ENCODE measurements at places on chromosomes 7 and 10.

- no peak for DNase-seq
Observed at GRCh38 chr10:34121781-34122622, 693.1 kb downstream of the PARD3 start.

DNA sequence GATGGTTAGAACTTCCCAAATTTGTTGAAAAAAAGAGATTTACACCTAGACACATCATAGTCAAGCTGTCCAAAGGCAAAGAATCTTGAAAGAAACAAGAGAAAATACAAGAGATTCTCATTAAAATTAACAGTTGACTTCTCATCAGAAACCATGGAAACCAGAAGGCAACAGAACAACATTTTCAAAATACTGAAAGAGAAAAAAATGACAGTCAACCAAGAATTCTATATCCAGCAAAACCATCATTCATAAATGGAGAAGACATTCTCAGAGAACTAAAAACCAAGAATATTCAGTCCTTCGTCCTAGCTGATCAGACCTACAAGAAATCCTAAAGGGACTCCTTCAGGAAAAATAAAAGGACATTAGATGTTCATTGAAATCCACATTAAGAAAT, 90.6 kb downstream of the ARHGAP22 start:
- no peak for DNase-seq

DNA sequence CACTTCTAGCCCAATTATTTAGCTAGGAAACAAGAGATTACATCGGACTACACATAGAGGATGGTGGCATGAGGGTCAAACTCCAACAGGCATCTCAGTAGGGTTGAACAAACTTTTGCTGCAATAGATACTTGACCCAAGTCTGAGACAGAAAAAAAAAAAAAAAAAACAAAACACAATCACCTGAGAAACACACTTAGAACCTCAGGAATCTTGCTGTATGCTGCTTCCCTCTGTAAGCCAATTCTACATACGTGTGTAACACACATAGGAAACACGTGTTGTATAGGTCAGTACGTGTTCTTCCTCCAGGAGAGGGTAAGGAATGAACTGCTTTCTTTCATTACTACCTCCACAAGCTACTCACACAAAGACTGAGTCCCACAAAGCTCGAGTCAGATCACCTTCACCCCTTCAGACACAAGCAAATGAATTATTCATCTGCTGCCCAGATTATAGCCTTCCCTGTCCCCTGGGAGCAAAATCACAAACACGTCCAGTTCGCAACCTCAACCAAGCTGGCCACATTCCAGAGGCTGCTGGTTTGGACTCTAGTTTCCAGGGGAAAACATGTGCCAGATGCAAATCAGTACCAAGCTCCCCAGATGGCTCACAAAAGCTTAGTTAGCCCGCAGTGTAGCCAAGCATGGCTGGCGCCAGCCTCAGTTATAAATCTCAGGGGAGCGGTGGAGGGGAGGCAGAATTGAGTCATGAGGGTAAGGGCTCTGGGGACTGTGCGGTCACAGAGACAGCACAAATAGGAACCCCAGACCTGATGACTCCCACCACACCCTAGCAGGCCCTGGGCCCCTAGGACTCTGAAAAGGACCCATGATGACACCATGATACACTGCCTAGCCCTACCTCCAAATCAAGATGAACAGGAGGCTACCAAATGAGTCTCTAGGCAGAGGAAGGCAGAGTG, 15.1 kb downstream of the PSAP start:
- DNase-seq = peak; percentile 82

DNA sequence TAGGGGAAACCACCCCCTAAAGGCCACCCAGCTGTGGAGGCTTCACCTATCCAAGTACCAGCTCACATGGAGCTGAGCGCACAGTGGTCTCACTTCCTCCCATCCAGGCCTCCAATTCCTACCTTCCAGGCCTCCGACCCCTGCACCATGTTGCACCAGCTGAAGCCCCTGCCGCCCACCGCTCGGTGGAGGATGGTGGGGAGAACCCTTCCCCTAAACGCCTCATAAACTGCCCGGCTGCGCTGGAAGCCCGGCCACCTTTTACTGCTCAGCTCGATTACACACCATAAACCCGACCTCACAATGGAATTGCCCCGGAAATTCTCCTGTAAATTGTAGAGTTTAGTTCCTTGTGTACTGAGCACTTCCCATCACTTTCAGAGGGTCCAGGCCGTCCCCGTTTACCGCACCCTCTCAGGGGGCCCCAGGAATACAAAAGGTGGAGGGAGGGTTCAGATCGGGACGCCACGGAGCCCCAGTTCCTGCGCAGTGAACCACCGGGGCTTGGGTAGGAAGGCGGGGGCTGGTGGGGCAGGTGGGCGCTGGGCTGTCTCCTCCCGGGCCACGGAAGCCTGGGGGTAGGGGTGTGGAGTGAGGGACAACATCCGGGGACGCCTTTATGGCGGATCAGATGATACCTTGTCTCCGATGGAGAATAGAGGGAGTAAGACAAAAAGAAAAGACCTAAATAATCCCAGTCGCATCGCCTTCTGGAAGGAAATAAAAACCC, 1.4 kb upstream of the HOXA7 start:
- no peak for DNase-seq

GRCh38 chr10:74174521-74174920, 23.5 kb downstream of the ADK start:
- no peak for DNase-seq

DNA sequence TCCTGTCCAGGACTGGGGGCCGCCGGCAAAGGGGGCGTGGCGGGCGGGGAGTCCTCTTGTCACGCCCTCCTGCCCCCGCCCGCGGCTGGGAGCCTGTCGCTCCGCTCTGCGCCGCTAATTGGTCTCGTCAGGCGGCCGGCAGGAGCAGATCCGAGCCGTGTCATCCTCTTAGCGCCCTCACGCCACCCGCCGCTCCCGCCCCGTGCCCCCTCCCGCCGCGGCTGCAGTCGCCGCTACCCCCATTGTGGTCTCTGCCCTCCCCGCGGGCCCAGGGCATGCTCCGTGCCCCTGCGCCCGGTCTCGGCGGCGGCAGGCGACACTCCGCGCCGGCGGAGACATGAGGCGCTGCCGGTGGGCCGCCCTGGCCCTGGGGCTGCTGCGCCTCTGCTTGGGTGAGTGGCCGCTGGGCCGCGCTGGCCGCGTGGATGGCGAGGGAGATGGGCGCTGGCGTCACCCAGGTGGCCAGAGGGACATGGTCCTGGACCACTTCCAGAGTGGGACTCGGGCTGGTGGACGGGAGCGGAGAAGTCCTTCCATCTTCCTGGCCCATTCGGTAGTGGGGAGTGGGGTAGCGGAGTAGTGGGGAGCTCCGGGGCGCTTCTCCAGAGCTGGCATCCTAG, at the start of gene CDHR1:
Gene CDHR1, plus strand, starts transcription at position 114 of the 620 bp plus-strand sequence. Its CDS starts 224 bp downstream, at position 338.
- peak; percentile 43 for DNase-seq

GRCh38 chr7:106016331-106016730, 53.3 kb downstream of the CDHR3 start:
- DNase-seq = no peak

DNA sequence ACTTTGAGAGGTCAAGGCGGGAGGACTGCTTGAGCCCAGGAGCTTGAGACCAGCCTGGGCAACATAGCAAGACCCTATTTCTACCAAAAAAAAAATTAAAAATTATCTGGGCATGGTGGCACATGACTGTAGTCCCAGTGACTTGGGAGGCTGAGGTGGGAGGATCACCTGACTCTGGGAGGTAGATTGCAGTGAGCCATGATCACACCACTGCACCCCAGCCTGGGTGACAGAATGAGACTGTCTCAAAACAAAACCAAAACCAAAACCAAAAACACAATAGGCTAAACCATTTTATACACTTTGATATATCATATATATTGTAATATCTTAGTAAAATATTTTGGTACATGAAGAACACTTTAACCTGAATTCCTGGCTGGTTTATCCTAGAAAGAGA, 101.6 kb downstream of the RAPGEF5 start:
- no peak for DNase-seq

DNA sequence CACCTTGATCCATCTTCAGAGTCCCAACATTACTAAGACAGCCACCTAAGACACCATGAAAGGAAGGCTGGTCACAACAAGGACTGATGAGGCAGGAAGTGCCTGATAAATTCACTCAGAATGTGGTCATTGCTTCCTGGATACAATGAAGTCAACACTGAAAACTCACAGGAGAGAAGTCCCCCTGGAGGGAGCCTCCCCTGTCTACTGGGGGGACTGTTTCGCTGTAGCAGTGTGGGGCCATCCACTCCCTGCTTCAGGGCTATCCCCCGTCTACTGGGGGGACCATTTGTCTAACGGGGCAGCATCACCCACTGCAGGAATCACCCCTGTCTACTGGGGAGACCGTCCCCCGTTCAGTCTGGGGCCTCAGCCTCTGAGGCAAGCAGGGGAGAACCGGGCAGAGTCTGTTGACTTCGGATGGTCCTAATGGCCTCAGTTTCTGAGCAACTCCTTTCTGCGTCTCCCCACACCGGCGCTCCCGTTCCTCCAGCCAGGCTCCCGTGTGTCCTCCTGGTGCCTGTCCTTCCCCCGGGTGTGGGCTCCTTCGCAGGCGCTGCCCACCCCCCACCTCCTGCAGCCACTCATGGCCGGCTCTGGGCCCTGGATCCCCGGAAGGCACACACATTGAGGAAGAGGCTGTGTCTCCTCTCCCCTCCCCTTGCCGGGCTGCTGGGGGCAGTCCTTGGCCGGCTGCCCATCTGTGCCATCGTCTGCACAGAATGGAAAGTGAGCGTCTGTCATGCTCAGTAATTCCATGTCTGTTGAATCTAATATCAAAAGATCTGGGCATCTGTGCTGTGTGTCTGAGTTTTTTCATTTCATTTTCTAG, 59.9 kb upstream of the DNAJB6 start:
- DNase-seq = peak; percentile 82

- DNase-seq = no peak
Observed at GRCh38 chr7:5661942-5662341, 119.5 kb downstream of the RNF216 start.

DNA sequence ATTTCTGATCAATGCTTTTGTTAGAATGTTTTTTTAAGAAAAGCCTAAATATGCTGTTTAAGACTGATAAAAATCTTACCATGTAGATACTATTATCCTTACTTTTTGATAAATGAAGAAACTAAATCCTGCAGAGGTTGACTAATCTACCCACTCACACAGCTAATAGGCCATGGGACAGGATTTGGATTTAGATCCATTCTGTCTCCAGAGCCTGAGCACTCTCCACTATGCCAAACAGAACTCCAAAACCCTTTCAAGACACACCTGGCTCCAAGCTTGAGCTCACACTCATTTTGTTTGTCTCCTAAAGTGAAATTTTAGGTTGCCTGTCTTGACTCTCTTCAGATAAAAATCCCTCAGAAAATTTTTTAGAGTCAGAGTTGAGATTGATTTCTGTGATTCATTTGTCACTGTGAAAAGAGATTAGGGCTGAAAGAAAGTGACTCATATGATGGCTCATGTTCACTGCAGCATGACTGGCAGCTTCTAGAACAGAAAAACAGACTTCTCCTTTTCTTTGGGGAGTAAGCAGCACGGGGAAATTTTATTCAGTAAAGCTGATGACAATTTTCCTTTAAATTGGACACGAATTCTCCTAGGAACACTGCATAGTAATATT, 132.3 kb upstream of the POT1 start:
- DNase-seq = peak; percentile 31

DNA sequence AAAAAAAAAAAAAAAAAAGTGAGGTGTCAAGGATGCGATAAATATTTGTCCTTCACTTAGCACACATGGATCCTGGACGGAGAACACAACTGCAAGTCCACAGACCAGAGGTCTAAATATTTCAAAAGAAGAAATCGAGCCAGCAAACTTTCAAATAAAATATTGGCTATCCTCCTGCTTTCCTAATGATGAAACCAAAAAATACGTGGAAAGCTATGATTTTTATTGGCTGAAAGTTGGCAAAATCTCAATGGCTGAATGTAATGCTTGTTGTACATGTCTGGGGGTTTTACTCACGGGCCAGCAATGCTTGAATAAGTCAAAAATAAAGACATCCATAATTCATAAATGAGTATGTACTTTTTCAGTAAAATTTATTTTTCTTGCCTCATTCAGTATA, 19.0 kb upstream of the MGMT start:
- no peak for DNase-seq

DNA sequence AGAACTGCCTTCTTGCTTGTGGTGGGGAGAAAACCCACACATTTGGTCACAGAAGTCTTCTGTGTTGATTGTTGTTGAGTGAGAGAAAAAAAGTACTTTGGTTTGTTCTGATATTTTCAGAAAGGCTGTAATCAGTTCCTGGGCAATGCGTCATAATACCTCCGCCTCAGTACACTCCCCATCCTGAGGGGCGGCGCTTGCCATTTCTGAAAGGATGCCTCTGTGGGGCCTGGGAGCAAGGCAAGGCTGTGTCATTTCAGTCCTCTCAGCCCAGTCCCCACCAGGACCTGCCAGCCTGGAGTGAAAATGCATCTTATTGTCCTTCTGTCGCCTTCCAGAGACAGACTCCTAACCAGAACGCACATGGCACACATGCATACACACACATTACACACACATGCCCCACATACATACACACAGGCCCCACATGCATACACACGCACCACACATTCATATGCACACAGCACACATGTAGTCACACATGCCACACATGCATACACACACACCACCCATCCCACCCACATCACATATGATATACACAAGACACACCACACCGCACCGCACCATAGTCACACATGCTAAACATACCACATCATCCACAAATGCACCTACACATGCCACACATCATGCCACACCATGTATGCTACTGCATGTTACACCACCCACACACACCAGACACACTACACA, 90.0 kb downstream of the CXCL12 start:
- no peak for DNase-seq

GRCh38 chr7:137942484-137943115, 59.3 kb downstream of the CREB3L2 start:
- DNase-seq = no peak

DNA sequence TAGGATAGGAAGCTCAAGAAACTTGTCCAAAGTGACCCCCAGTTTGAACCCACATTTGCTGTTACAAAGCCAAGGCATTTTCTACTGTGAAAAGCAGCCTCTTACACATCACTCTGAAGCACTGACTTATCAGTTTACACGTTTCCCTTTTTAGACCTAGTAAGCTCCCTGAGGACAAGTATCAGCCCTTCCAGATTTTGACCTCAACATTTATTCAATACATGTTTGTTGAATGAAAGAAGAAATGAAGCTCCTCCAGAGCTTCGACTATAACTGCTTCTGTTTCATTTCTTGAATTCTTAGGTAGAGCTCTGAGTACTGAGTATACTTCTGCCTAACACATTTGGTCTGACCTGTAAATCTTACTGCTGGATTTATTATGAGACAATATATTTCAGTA, 2.7 kb downstream of the WASL start:
- DNase-seq = no peak

DNA sequence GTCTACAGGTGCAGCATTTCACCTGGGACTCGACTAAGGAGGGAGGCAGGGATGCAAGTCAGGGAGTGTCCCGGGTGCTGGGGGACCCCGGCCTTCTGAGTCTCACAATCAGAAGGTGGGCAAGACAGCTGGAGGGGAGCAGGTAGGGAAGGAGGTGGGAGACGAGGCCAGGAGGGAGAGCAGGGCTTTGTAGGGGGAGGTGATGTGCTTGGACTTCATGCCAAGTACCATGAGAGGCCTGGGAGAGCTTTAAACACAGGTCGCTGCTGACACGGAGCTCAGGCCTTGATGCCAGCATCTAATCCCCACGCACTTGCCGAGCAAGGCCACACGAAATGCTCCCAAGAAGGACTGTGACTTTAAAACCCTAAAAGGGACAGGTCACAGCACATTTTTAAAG, 244.7 kb downstream of the ADARB2 start:
- DNase-seq = no peak

GRCh38 chr7:4744391-4745264, 30.8 kb upstream of the AP5Z1 start:
- no peak for DNase-seq

GRCh38 chr10:62996925-62997324, 136.2 kb upstream of the NRBF2 start:
- DNase-seq = no peak

- no peak for DNase-seq
Observed at GRCh38 chr10:66322777-66323176, 603.1 kb upstream of the LRRTM3 start.
